Femur (tissue), 1 donor: ENCODE measurements at places on chromosomes 2 and 18.
A peak's percentile ranks its signal among the peaks of the same experiment; 100 is the strongest.

GRCh38 chr2:201260302-201260800, at the start of gene CASP8:
Gene CASP8, plus strand, starts transcription at chr2:201260536. Its CDS starts 5,951 bp downstream, at chr2:201266487.
- DNase-seq: no peak

- DNase-seq: no peak
These were observed 593.9 kb upstream of the NETO1 start for GRCh38 chr18:73461780-73462059.

GRCh38 chr18:47594621-47595086, 335.8 kb downstream of the SMAD2 start:
- DNase-seq: no peak

GRCh38 chr2:43057742-43058725, 168.4 kb downstream of the ZFP36L2 start:
- peak; percentile 13 for DNase-seq

DNA sequence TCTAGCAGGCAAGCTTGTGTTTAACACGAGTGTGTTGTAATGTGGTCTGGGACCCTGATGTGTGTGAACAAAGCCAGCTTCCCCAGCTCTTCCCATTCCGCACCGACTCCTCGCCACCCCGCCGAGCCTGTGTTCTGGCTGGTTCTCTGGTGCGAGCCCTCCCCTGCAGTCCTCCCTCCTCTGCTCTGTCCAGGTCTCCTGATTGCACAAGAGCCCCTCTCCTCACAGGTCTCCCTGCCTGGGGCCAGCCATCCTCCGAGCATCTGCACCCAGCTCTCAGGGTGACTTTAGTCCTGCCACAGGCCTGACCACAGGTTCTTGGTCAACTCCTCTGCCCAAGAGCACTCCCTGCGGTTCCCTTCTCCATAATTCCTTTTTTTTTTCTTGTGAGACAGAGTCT, 13.2 kb downstream of the SLC66A3 start:
- no peak for DNase-seq

DNA sequence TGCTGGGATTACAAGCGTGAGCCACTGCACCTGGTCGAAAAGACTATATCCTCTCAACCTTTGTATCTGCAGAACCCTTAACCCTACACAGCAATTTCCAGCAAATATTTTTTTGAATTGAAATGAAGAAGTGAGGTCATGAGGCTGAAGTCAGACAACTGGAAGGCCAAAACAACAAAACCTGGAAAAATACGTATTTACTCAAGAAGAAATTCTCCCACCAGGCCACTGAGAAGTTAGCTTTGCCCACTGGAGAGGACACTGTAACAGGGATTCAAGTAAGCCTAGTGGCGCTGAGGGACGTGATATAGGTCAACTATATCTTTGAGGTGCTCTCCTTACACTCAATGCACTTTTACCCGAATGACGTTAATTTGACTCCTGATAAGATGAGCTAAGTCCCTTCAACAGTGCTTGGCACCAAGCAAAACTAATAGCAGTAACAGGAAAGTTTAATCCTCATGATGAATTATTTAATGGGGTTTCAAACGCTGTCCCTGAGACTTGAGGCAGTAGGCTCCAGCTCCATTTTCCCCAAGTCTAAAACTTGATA, 1.9 kb downstream of the HDLBP start:
- DNase-seq: no peak

DNA sequence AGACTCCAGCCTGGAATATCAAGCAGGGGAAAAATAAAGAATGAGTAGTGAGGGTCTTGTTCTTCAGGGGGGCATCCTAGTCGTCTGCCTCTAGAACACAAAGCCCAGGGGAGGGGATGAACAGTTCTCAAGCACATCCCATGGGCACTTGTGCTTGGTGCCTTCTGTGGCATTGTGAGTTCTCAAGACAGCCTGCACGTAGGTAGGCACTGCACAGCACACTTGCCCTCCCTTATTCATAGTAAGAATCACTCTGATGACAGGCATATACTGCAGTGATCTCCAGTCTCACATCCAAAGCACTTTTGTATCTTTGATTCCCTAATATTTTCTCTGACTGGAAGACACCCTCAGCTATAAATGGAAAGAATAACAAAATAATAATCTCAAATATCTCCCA, 104.7 kb upstream of the CNGA3 start:
- no peak for DNase-seq

GRCh38 chr2:41922177-41922576, 125.6 kb upstream of the PKDCC start:
- DNase-seq: no peak

DNA sequence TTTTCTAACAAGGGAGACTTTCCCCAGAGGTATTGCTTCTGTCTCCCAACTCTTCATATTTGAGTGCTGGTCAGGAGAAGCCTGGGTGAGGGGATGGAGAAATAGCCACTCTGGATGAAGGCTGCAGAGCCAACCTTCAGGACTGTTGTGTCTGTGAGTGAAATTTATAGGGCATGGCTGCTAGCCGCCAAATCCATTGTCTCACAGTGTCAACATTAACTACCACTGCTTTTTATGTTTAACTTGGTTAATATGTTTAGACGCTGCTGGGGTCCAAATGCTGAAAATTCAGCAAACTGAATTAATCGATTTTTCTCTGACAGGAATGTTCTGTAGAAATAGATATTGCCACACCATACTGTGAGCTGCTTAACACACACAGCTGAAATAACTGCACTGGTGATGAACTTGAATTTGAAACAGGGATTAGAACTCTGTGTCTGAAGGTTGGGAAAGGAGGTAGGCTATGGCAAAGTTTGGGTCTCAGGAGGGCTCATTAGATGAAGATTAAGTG, 281.0 kb downstream of the DCC start:
- DNase-seq: no peak

DNA sequence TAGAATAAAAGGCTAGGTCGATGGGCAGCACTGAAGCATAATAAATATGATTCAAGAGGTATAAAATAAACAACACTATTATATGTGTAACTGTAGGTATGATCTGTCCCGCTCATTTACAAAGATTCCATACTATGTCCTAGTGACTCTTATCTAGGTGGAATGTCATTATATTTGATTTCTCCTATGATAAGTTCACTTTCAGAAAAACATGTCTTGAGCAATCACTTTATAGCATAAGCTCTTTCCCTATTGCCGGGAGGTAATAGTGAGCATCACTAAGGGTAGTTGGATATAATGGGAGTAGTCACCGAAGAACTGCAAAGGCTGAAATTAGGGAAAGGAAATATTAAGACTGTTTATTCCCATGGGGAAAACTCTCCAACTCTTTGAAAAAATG, 330.3 kb upstream of the THUMPD2 start:
- DNase-seq: no peak

GRCh38 chr18:79789091-79789891, 8.4 kb upstream of the KCNG2 start:
- DNase-seq: no peak

GRCh38 chr2:138615257-138615656, 113.7 kb downstream of the SPOPL start:
- no peak for DNase-seq

- no peak for DNase-seq
These were observed 1603.8 kb upstream of the ACVR2A start for GRCh38 chr2:146241023-146241422.

DNA sequence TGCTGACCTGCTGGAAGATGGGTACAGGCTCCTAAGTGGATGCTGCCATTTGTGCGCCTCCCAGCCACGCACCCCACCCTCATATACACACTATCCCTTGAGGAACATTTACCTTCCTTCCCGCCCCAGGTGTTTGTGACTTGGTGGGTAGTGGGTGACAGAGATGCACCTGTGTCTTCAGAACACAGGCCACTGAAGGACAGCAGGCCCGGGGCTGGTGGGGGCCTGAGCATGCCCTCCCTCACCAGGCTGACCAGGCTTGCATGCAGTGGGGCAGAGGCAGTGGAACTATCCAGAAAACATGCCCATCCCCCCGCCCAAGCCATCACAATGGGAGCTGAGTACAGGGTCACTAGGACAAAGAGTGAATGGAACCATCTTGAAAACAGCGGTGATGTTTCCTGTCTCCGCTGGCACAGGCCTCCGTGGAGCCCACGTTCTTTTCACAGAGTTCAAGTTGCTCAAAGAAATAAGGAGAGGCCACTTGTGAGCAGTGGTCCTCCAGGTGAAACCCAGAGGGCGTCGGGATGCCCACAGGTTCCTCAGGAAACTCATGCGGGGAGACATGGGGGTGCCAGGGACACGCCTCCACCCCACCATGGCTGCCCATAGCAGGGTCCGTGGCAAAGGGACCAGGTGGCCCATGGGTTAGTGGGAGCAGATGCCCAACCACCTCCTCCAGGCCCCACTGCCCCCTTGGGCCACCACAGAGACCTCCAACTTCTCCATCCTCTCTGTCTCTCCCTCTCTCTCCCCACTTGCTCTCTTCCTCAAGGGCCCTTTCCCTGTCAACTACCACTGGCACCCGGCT, 90.9 kb downstream of the MALT1 start:
- peak; percentile 15 for DNase-seq
